ENCODE measurements at places on chromosomes 4 and X.
A peak's percentile ranks its signal among the peaks of the same experiment; 100 is the strongest.

DNA sequence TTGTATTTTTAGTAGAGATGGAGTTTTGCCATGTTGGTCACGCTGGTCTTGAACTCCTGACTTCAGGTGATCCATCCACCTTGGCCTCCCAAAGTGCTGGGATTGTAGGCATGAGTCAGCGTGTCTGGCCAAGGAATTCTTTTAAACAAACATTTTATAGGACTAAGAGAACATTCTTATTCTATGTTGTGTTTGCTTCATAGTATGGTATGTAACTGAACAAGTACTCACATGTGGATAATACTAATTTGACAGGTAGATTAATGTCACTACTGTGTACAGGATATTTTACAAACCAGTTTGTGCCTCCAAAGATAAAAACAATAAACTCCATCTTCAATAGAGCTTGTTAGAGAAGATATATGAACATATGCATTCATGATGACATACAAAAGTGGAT, 1353.4 kb downstream of the PCDH7 start:
- no peak for DNase-seq

DNA sequence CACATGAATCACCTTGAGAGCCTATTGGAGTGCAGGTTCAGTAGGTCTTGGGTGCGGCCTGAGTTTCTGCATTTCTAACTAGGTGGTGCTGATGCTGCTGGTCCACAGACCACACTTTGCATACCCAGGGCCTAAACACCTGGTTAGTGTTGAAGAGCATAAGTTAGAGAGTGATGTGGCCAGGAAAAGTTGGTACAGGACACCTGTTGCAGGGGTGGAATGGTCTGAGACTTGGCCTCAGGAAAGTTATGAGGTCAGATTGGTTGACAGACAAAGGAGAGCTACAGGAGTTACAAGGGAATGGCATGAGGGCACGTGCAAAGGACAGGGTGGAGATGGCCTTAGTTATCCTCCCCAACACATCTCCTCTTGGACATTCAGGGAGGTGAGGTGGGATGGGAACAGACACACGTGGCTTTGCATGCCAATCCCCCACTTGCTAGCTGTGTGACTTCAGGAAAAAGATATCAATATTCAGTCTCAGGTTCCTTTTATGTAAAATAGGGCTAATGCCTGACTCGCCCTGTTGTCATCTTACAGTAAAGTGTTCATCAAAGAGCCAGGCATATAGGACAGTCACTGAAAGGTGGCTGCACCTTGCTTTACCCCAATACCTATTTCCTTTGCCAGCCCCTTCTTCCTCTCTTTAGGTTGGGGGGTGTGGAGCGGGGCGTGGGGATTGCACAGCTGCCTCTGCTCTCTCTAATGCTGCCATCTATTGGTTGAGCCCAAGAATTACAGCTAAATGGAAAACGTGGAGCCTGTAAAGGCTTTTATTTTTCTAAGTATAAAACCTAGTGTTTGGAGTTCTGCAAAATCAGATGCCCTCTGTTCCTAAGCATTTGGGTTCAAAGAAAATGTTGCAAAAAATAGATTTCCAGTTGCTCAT, 47.5 kb downstream of the ATG4A start:
- DNase-seq = no peak

DNA sequence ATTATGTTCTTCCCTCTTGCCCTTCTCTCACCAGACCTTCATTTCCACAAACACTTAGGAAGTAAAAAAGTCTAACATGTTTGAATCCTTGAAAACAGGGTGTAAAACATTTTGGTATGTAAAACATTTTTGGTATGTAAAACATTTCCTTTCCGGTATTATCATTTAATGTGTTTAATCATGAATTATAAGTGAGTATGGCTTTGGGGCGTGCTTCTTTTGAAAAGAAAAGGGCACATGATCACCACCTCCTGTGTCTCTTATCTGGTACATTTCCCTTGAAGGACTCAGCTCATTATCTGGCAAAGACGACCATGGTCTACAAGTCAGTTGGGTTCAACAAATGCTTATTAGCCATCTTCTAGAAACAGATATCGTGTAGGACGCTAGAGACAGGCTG, 283.6 kb downstream of the FRMPD4 start:
- no peak for DNase-seq

GRCh38 chr4:72951628-72952027, 117.9 kb downstream of the COX18 start:
- no peak for DNase-seq

DNA sequence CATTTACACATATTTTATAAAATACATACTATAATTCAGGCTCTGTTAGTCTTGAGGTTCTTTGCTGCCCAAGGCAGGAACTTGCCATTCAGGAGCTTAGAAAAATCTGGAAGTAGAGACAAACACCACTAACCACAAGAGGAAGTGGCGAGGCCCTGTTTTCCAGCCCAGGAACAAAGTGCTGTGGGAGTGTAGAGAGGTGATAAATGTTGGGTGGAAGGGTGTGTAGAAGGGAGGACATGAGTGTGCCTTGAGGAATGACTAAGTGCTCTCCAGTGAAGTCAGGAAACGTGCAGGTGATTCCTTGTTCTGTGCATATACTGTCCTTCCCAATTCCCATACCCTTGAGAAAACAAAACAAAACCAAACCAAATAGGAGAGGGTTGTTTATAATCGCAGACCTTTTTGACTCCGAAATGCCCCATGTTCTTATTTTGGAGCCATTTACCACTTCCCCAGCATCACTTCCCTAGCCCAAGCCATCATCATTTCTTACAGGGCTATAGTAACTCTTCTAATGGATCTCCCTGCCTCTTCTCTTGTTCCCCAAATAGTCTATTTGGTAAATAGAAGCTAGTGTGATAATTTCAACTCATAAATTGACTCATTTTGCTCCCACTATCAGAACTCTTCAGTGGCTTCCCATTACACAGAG, 83.2 kb downstream of the GPAT3 start:
- DNase-seq = no peak

DNA sequence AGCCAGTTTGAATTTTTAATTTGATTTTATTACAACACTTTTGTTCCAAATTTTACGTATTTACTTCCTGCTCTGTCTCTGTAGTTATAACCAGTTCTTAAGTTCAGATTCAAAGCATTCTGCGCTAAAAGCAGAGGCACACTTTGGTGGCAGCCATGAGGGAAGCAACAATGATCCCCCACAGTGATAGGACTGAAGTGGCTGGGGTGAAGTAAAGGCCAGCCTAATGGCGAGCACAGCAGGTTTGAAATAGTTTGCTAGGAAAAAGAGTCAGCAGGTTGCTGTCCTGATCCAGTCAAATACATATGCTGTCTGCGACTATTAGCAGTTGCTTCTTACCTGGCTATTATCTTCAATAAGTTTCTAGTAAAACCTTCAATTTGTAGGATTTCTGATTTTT, 176.3 kb downstream of the RPA4 start:
- DNase-seq = no peak

DNA sequence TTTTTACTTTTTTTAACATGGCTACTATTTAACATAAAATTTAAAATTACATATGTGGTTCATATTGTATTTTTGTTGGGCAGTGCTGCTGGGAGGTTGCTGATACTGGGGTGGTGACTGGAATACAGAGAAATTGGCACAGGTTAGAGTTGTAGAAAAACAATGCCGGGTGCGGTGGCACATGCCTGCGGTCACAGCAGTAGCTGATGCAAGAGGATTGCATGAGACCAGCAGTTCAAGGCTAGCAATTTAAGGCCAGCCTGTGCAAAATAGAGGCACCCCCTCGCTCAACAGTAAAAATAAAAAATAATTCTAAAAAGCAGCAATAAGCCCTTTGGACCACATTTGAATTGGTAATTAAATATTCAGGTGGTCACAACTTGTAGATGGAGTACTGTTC, 11.8 kb upstream of the CPE start:
- DNase-seq = no peak

DNA sequence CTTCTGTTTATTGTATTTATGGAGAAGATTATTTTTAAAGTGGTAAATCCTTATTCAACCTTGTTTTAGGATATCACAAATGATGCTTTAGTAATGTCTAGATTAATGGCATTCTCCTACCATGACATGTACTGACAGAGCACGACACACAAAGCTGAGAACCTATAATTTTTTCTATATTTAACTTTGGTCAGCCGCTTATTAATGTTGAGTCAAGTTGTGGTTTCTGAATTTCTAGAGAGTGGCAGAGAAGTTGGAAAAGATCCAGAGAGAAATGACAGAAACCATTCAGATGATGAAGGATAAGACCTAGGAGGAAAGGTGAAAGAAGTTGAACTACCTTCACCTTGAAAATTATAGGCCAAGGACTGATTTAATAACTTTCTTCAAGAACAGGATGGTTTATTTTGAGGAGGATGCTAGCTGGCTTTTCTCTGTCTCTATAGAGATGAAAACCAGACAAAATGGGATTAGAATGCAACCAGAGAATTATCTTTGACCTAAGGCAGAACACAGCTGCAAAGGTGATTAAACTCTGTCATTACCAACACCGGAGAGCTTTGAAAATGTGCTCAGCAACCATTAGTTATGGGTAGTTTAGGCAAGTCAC, 62.6 kb upstream of the TSPAN5 start:
- DNase-seq = no peak

- no peak for DNase-seq
Observed at GRCh38 chr4:174314770-174315169, 31.1 kb downstream of the CEP44 start.

GRCh38 chr4:189302719-189303118, 638.0 kb upstream of the FRG1 start:
- no peak for DNase-seq

DNA sequence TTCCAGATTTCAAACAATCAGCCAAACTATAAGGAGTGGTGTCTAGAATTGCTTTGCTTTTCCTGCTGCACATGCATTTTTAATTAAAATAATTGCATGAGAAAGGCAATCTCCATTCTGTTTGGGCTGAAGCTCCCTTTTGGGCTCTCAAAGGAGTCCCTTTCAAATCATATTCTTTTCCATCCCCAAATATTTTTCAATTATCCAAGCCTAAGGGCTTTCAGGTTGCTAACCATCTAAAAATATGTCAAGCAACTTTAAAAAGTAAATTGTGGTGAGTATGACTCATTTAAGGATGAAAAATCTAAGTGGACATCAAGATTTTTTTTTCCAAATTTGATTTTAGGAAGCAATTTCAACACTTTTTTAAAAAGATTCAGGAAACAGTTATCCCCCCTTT, 28.4 kb downstream of the PIR start:
- DNase-seq = no peak

- peak; percentile 96 for DNase-seq
Observed at GRCh38 chr4:2745981-2746806, 9.9 kb downstream of the TNIP2 start.

GRCh38 chrX:44996277-44996676, 123.3 kb downstream of the KDM6A start:
- DNase-seq = no peak

GRCh38 chrX:153460826-153461225, 9.6 kb downstream of the HAUS7 start:
- peak; percentile 54 for DNase-seq

GRCh38 chr4:86685401-86685800, 91.3 kb downstream of the PTPN13 start:
- DNase-seq = no peak

DNA sequence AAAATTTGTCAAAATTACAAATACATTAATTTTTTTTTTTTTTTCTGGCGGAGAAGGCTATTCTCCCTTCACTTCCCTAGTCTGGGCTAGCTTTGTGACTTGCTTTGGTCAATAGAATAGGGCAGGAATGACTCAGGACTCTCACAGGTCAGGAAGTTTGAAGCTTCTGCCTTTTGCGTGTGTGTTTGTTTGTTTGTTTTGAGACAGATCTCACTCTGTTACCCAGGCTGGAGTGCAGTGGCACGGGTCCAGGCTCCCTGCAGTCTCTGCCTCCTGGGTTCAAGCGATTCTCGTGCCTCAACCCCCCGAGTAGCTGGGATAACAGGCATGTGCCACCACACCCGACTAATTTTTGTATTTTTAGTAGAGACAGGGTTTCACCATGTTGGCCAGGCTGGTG, 55.9 kb upstream of the USP9X start:
- DNase-seq = no peak

DNA sequence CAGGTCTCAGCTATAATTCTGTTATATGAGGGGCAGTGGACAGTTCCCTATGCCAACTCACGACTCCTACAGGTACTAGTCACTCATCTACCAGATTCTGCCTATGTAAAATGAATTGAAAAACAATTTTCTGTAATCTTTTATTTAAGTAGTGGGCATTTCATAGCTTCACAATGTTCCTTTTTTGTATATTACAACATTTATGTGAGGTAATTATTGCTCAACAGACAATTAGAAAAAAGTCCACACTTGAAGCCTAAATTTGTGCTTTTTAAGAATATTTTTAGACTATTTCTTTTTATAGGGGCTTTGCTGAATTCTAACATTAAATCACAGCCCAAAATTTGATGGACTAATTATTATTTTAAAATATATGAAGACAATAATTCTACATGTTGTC, 20.4 kb downstream of the EREG start:
- DNase-seq = no peak

DNA sequence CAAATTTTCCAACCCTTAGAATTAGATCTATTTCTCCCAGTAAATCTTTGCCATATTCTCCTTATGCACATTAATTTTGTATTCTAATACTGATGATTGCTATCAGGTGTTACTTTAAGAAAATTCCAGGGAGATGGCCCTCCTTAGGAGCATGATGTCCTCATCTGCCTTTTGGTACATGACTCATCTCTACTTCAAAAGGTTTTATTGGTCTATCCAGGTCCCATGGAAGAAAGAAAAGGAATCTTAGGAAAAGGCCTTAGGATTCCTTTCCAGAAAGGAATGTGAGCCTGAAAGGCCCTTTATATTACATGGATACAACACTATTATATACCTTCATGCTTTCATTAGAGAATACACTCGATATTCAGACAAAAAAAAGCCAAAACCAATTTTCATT, 968.2 kb downstream of the STIM2 start:
- DNase-seq = no peak

GRCh38 chr4:189221691-189222090, 719.0 kb upstream of the FRG1 start:
- no peak for DNase-seq

DNA sequence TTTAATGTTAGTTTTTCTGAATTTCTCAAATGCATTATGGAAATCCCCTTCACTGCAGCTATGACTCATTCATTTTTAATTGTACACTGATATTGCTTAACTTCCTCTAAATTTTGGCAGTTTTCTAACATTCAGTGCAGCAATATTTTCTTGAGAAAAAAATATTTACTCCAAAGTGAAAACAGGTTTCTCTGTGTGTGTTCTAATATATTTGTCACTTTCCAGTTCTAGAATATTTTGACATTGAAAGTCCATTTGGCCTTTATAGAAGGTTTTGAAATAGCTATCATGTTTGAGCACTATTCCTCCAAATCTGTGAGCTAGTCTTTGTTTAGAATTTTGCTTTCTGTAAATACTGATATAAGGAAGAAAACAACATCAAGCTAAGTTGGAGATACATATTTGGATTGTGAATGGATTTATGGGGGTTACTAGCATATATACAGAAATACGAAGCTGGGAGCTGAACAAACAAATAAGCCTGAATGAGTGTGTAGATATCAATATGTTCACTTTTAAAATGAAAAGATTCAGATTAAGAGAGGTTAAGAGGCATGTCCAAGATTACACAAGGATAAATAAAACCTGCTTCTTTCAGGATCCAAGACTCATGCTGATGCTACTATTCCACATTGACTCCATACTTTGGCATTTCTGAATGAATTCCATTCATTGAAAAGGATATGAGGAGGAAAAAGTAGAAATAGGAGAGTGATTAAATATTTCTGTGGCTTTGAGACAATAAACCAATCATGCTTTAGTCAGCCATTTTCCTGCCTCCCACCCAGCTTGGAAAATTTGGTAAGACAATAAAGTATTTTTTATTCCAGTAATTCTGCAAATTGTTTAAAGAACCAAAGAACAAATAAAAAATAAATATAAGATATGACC, 57.3 kb upstream of the SLIT2 start:
- DNase-seq = no peak

GRCh38 chr4:156594624-156595023, 377.0 kb downstream of the PDGFC start:
- DNase-seq = no peak

Data from stimulated activated CD4-positive, alpha-beta T cell treated with anti-CD3 and anti-CD28 coated beads, Interleukin-2, amount 100 ng/mL, for 24 hours (primary cell).